ENCODE measurements at places on chromosomes 5 and 9.

GRCh38 chr5:119218830-119219782 lies 136.7 kb upstream of the TNFAIP8 start:
- DNase-seq = no peak

DNA sequence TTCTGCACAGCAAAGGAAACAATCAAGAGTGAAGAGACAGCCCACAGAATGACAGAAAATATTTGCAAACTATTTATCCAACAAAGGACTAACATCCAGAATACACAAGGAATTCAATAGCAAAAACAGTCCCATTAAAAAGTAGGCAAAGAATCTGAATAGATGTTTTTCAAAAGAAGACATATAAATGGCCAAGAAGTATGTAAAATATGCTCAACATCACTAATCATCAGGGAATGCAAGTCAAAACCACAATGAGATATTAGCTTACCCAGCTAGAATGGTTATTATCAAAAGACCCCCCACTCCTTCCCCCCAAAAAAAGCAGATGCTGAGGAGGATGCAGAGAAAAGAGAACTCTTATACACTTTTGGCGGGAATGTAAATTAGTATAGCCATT lies 13.4 kb upstream of the OR13C8 start:
- no peak for DNase-seq

GRCh38 chr9:124062172-124062571 lies 50.6 kb downstream of the LHX2 start:
- DNase-seq = no peak

- DNase-seq = peak; percentile 80
Measured at GRCh38 chr5:135718151-135718550, 116.3 kb upstream of the SLC25A48 start.

DNA sequence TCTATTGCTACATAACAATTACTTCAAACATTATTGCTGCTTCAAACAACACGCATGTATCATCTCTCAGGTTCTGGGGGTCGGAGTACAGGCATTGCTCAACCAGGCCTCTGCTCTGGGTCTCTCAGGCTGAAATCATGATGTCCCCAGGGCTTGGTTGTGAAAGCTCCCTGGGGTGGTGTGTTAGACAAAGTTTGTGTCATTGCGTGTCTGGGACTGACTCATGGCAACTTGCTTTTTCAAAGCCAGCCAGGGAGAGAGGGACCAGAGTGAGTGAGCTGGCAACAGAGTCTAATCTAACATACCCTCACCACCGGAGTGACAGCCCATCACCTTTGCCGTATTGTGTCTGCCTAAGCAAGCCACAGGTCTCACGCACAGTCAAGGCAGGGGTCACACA lies 259.2 kb upstream of the NFIL3 start:
- DNase-seq = no peak

GRCh38 chr5:1343315-1343751 lies 1.6 kb downstream of the CLPTM1L start:
- no peak for DNase-seq

All from SW480 (cell line).